ENCODE measurements at places on chromosomes 4 and X.

- no peaks in the 10 kb centered on the region for H3K4me1 ChIP-seq
- H3K4me3 ChIP-seq = no peak overlapping the region
- no peaks in the 10 kb centered on the region for H3K27me3 ChIP-seq
- DNase-seq = no peak
These were observed 11.4 kb downstream of the MCUB start for GRCh38 chr4:109571494-109571893.

GRCh38 chrX:100928660-100929613, at the start of gene XKRX:
TSS of gene XKRX (minus strand) at chrX:100928917. CDS start at chrX:100928304, 613 bp downstream.
- peak within 1 kb of the TSS; percentile 64 for H3K4me3 ChIP-seq
- no peaks in the 10 kb centered on the region for H3K36me3 ChIP-seq
- no peaks in the 10 kb centered on the region for H3K4me1 ChIP-seq
- H3K27me3 ChIP-seq = no peaks in the 10 kb centered on the region

GRCh38 chr4:30386266-30386895, 333.8 kb upstream of the PCDH7 start:
- no peak for DNase-seq
- H3K27me3 ChIP-seq = no peaks in the 10 kb centered on the region
- no peak overlapping the region for H3K27ac ChIP-seq
- no peaks in the 10 kb centered on the region for H3K36me3 ChIP-seq
- H3K4me3 ChIP-seq = no peak overlapping the region

GRCh38 chr4:4394644-4395043, 7.7 kb downstream of the NSG1 start:
- no peaks in the 10 kb centered on the region for H3K4me1 ChIP-seq
- no peak overlapping the region for H3K27ac ChIP-seq
- no peaks in the 10 kb centered on the region for H3K36me3 ChIP-seq

DNA sequence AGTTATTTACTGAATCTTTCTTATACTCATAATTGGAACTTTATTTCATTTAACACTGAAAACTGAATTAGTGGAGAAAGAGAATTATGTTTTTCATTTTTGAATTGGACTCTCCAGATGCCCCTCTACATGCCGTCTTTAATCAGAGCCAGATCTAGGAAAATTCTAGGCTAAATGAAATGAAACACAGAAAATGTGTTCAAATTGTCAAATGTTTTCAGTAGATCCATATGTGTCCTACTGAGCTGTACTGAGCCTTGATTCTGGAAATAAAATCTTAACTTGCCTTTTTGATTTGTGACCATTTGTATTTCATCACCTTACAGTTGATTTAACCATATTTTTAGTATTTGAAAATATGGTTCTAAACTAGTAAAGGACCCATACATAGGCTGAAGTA, 64.0 kb upstream of the GK2 start:
- no peaks in the 10 kb centered on the region for H3K27me3 ChIP-seq
- no peak overlapping the region for H3K27ac ChIP-seq
- no peak overlapping the region for H3K4me3 ChIP-seq
- DNase-seq = no peak

GRCh38 chr4:15898902-15899301, 39.6 kb downstream of the FGFBP1 start:
- no peaks in the 10 kb centered on the region for H3K27me3 ChIP-seq
- no peaks in the 10 kb centered on the region for H3K36me3 ChIP-seq
- no peak overlapping the region for H3K27ac ChIP-seq
- DNase-seq = no peak

Data from ascending aorta (tissue), 2 donors.